ENCODE measurements at places on chromosomes 1 and 21.

DNA sequence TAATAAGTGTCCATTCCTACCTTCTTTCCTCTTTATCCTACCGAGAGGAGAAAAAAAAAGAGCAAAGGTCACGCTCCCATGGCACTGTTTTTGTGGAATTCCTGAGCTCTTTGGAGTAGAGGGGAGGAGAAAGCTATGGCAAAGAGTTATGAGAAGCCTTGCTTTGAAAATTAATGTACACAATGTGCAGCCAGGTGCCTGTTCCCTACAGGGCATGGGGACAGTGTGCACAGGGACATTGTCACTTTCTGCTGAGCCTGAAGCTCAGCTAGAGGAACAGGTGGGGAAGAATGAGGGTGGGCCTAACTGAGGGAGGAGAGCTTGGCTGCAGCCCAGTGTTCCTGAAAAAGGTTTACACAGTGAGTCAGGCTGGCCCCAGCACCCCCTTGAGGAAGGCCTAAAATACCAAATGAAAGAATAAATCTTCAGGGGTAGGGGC lies 66.1 kb downstream of the PLXNA2 start:
- no peak for DNase-seq

DNA sequence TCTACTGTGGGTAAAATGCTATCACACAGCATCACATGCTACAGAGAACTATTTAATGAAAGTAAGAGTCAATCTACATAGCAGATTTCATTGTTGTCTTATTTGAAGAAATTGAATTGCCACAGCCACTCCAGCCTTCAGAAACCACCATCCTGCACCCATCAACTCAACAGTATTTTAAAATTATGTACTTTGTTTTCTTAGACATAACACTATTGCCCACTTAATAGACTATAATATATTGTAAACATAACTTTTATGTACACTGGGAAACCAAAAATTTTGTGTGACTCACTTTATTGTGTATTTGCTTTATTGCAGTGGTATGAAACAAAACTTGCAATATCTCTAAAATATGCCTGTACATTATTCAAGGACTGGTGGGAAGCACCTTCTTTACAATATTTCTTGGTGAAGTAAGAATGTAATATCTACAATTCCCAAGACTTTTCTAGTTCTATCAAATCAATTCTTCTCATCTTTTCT lies 133.0 kb downstream of the DUSP10 start:
- no peak for DNase-seq

DNA sequence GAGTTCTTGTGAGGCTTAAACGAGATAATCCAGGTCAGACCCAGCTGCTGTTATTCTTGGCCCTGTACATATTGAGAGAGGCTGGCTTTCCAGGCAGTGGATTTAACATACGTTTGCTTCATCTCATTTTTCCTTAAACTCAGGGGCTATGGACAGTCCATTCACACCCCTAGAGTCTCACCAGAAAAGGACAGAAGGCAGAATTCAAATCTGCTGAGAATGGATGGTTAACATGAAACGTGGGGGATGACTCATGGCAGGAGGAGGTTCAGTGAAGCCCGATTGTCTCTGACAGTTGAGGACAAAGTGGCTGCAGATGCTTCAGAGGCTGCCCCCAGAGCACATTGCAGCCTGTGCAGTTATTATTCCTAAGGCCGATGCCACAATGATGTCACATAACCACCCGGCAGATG lies 39.5 kb downstream of the TGFB2 start:
- DNase-seq: no peak

DNA sequence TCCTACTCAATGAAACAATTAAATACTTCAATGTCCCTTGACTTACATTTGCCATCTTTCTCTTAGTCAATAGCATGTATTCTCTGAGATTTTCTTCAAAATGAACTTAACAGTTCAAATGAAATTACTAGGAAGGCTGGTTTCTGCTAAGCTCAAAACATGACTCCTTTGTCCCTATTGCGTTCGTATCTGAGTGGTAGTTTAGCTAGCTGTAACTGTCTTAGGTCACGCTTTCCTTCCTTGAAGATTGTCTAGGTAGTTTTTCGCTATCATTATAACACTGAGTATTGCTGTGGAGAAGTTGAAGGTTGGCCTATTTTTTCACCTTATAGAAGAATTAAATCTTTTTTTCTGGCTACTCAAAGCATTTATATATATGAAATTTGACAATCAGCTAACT lies 1535.2 kb downstream of the PLA2G4A start:
- no peak for DNase-seq

- no peak for DNase-seq
Observed at GRCh38 chr1:156421939-156422601, 53.1 kb downstream of the RHBG start.

DNA sequence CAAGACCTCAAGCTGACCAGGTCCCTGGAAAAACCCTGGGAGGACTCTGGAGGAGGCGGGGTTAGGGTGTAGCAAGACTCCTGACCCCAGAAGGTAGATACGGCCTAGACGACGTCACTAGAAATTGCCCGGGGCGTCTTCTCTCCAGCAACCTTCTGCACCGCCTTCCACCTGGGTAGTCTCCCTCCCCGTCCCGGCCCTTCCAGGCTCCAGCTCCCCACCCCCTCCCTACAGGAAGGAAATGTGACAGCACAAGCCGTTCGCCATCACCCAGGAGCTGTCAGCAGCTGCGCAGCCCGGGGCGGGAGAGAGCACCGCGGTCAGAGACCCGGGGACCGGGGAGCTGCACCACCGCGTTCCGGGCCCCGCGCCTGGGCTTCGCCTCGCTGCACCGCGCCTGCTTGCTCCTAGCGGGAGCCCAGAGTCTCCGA lies 20.0 kb downstream of the SERTAD4 start:
- DNase-seq: no peak

- no peak for DNase-seq
Observed at GRCh38 chr1:158527190-158527815, 26.9 kb downstream of the OR6Y1 start.

GRCh38 chr21:38716942-38717341 lies 88.8 kb upstream of the ETS2 start:
- no peak for DNase-seq

- no peak for DNase-seq
Observed at GRCh38 chr1:21586846-21587601, 77.8 kb downstream of the ALPL start.

DNA sequence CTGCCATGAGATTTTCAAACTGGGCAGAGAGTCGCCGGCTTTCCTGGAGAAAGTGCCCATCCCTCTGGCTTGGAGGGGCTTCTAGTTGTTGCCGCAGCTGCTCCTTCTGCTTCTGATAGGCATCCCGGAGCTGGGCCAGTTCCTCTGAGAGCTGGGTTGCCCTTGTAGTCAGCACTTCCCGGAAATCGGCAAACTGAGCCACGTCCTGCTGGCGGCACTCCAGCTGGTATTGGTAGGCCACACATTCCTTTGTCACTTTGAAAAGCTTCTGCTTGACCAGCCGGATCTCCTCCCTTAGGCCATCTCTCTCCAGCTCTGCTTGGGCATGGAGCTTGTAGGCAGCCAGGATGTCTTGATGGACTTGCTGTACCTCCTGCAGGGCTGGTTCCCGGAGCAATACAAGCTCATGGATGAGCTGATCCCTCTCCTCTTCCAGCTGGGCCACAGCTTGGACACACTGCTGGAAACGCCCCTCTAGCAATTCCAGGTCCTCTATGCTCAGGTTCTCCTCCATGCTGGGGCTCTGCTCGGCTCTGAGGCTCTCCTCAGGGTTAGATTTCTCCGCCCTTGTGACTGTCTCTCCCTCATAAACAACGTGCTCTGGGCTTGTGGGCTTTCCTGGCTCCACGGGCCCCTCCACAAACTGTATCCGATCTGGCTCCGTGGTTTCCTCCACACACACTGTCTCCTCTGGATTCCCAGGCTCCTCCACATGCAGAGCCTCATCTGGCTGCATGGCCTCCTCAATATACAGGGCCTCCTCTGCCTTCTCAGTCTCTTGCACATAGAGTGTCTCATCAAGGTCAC lies 7.3 kb downstream of the SYNC start:
- DNase-seq: no peak

- DNase-seq: peak; percentile 21
Observed at GRCh38 chr1:228150461-228151179, 890 bp downstream of the GJC2 start.

GRCh38 chr1:90509225-90510048 lies 207.7 kb downstream of the BARHL2 start:
- DNase-seq: no peak

GRCh38 chr1:167541610-167542009 lies 12.0 kb downstream of the CREG1 start:
- no peak for DNase-seq

- no peak for DNase-seq
Observed at GRCh38 chr1:169118227-169118626, 11.7 kb downstream of the ATP1B1 start.

DNA sequence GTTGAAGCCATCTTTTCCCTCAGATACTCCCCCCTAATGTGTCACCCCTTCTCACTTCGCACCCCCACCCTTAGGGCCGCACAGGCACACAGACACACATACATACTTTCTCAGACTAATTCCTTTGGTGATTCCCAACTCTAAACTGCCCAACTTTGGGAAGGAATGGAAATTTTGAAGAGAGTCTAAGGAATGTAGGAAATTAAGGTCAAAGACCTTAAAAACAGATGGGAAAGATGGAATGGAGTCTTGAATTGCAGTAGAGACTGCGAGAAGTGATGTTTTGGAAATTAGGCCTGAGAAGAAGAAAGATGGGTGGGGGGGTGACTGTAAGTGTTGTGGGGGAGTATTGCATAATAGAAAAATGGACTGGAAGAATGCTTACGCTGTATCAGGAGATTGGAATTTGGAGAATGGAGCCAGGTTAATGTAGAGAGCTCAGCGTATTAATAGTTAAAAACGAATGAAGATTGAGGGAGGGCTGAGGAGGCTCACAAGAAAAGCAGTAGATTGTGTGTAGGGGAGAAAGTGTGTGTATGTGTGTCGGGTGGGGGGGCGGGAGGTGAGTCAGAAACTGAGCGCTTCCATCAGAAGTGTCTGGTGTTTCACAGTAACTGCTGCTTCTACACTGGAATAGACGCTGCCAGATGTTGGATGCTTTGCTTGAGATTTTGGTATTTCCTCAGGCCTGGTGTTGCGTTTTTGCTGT lies 1.7 kb downstream of the PIP5K1A start:
- no peak for DNase-seq

DNA sequence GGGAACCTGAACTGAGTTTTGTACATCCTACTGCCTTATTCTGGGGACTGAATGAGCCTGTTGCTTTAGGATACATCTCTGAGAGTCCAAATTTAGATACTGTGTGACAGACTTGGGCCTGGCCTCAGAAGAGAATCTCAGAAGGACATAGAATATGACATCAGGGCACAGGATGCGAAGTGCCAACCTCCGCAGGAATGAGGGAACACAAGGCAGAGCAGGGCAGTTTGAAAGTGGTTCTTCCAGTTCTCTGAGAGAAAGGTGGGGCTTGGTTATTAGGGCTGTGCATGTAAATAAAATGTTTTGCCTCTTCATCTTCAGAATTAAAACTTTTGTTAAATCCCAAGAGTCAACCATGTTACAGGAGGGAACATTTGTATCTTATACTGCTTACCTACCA lies 23.1 kb downstream of the TRAF5 start:
- DNase-seq: no peak

DNA sequence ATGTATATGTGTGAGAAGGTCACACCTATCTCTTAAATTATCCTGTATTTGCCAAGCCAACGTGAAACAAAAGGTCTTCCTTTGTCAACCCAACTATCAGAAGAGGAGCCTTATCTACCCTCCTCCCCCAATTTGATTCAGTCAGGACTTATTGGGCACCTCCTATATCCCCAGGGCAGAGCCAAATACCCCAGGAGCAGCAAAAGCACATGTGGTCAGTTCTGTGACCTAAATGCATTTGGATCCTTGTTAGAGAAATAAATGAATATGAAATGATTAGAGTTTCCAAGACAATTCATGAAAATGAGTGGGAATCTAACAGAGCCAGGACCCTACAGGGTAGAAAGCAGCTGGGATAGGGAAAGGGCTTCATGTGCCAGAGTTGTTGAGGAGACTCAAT lies 37.0 kb upstream of the KCND3 start:
- DNase-seq: no peak
